Iris pigment epithelial cell (primary cell): ENCODE measurements at places on chromosomes 12 and 14.

GRCh38 chr12:56103066-56103711 lies 1.2 kb upstream of the PA2G4 start:
- no peak for DNase-seq

DNA sequence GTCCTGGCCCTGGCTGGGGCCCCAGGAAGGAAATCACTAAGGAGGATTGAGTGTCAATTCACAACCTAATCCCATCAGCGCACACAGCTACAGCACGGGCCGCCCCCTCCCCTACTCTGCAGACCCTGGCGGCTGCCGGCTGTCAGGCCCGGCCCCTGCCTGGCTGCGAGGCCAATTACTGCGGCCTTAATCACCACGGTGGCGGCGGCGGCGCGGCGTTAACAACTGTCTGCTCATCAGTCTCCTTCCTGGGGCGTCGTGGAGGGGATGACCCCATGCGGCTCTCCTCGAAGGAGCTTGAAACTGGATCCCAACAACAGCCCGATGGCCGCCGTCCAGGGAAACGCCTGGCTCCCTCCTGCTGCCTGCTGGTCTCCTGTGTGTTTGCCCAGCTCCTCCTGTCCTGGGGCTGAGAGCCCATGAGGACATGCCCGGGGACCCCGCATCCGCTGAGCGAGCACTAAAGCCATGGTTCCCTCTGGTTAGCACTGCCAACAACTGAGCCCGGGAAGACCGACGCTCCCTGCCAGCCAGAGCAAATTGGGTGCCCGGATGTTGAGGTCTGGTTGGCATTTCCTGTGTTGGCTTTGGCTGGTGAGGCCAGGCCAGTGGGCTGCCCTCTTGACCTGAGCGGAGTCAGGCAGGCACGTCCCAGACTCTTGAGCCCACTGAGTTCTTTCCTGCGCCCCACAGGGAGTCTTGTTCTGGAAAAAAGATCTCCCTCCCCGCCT lies 21.8 kb upstream of the EIF2B2 start:
- DNase-seq = peak; percentile 71

DNA sequence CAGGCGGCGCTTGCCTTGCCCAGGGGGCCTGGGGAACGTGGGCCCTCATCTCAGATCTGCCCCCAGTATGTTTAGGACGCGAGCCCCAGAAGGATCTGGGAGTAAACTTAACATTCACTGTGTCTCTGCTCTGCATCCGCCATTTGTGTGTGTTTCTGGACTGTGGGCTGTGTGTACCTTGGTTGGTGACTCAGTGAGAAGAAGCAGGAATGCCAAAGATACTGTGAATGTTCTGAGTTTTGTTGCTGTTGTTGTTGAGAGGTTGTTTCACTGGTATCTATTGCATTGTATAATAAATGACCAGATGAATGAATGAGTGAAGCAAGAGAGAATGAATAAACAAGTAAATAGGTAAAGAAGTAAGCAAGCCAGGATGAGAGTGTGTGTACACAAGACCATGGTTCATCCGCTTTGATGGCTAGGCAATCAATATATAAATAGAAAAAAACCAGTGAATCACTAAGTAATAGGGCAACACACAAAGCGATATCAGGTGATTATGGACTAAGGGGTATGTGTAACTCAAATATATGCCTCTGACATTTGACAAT lies 20.5 kb downstream of the MEG3 start:
- peak; percentile 31 for DNase-seq

- peak; percentile 34 for DNase-seq
Observed at GRCh38 chr12:77124767-77125166, 59.4 kb upstream of the E2F7 start.

- peak; percentile 58 for DNase-seq
Observed at GRCh38 chr12:89636052-89636775, 72.4 kb downstream of the ATP2B1 start.

DNA sequence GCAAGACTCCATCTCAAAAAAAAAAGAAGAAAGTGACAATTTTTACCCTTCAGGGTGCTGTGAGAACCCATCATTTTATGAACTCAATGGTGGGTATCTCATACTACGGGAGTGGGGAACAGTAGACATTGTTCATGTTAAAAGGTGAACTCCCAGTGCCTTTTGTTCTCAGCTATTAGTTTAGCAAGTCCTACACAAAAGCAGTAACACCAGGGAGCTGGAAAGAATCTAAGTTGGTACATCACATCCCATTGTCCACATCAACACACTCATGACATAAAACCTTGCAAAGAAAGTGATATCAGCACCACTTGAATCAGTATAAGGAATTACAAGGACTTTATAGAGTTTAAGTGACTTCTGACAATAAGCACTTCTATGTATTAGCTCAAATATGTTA lies 47.4 kb upstream of the ABCC9 start:
- DNase-seq = no peak

GRCh38 chr14:46717211-46717610 lies 65.6 kb upstream of the RPL10L start:
- peak; percentile 0 for DNase-seq

DNA sequence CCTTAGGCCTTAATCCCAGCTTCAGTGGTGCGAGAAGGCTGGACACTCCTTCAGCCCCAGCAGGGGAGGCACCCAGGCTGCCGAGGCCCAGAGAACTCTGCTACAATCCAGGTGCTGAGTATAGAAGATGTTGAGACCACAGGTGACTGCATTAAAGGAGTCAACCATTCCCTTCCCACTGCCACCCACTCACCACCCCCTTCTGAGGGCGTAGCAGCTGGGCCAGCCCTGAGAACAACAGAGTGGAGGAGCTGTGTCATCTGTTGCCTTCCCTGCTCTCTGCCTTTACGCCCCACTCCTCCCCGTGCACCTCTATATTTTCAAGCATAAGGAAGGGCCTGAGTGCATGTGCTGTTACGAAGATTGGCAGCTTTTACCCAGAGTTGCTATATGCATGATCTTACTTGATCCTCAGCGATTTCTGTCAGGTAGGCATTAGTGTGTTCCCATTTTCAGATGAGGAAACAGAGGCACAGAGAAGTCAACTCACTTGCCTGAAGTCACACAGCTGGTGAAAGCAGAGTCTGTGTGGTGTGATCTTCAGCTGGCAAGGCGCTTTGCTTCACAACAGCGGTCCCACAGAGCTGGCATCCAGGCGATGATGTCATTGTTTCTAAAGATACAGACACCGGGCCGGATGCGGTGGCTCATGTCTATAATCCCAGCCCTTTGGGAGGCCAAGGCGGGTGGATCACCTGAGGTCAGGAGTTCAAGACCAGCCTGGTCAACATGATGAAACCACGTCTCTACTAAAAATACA lies 46.7 kb downstream of the RIN3 start:
- no peak for DNase-seq

DNA sequence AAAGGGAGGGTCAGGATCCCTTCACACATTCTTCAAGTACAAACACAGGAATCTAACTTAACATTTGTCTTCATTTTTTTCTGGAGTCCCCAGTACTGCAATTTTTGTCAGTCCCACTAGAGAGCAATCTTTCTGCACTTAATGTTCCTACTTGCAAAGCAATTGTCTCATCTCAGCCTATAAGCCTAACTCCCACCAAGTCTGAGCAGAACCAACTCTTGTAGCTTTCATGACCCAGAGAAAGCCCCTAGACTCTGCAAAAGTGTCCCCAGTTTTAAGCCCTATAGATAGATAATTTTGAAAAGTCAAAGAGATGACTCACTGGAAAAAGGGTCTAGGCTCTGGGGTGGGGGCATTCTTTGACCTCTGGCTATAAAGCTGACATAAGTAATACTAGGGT lies 1.8 kb upstream of the ZBTB39 start:
- peak; percentile 76 for DNase-seq

DNA sequence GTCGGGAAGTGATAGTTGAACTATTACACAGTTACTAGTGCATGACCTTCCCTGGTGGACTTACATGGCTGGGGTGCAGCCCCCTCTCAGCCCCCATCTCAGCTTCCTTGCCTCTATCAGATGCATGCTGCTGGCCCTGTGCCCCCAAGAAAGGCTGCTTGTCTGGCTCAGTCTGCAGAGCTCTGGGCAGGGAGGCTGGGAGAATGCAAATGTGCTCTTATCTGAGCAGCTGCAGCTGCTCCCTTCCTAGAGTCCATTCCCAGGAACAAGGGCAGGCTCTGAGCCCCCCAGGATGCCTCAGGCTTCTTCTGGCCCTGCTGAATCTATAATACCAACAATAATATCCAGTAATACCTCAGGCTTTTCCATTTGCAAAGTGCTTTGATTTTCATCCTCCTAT lies 218.1 kb upstream of the SRRM4 start:
- no peak for DNase-seq

GRCh38 chr14:71011479-71011878 lies 104.2 kb downstream of the PCNX1 start:
- DNase-seq = no peak

GRCh38 chr12:6201213-6201608 lies 1.0 kb downstream of the CD9 start:
- DNase-seq = no peak

DNA sequence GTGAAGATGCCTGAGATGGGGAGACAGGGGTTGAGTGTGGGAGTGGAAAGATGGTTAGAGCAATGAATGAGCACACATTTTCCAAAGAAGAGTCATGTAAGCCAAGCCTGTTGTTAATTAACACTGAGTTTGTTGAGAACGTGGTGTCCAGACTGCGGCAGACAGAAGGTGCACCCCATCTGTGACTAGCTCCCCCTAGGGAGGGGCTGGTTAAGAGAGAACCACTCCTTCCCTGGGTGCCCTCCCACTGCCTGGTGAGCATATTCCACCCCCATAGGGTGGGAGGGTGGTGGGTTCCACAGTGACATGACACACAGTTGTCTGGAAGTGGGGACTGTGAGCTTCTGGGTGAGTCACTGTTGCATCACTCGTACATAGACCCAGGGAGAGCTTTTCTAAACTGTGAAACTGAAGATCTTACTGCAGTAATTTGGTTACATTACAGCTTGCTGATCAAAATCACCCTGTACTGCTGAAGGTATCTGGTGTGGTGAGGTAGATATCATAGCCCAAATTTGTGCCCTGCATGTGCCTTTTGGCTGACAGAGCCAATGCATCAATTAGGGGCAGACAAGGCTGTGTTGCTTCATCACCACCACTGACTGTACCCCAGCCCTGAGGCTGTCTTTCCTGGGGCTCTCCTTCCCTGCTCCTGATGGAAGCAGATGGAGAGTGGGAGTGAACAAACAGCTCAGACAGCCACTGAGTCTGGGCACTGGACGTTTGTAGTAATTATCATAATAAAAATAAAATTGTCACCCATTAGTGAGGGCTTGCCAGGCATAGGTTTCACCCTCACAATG lies 150.9 kb downstream of the EMP1 start:
- peak; percentile 63 for DNase-seq

DNA sequence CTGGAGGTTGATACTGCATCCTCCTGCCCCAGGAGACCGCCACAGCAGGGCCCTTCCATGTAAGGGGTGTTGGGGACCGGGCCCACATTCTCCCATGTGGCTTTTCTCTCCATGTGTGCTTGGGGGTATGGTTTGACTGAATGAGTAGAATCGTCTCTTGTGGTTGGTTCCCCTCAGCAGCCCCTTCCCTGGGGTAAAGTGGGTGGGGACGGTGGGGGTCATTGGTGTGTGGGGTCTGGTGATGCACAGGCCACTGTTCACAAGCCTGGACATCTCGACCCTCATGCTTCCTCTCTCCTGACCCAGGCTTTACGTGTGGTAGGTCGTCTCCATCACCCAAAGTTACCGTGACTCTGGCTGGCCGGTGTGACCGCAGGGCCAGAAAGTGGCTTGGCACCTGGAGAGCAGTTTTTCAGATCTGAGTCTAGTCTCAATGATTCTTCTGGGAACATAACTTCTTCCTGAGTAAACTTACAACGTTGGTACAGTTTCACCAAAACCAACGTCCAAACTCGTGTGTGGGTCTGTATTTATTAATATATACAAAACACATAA lies 17.7 kb downstream of the DCAF4 start:
- DNase-seq = no peak

DNA sequence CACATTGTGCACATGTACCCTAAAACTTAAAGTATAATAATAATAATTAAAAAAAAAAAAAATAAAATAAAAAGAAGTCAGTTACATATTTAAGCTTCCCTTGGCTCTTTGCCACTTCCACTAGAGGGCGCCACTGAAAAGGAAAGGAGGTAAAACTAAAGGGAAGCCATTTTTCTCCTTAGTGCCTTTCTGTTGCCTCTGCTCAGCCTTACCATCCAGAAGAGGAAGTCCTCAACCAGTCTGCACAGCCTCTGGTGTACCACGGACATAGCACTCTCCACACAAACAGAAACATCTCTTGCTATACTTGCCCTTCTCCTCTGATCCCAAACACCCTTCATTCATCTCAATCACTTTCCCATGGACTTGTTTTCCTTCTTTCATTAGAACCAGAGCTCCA lies 169.0 kb upstream of the EEA1 start:
- peak; percentile 50 for DNase-seq

DNA sequence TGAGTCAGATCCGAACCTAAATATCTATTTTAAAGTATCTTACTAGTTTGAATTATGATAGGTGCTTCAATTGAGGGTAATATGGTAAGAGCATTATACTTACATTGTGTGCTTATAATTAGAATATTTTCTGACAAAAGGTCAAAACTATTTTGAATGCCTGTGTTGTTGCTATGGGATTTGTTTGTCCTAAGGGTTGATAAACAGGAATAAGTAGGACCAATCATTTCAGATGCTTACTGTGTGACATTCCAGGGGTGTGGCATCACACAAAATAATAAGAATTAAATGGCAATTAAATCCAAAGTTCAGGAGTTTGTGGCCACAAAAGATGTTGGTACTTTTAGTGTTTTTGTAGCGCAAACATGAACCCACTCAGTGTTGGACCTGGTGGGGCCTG lies 256.2 kb upstream of the DDHD1 start:
- DNase-seq = no peak

DNA sequence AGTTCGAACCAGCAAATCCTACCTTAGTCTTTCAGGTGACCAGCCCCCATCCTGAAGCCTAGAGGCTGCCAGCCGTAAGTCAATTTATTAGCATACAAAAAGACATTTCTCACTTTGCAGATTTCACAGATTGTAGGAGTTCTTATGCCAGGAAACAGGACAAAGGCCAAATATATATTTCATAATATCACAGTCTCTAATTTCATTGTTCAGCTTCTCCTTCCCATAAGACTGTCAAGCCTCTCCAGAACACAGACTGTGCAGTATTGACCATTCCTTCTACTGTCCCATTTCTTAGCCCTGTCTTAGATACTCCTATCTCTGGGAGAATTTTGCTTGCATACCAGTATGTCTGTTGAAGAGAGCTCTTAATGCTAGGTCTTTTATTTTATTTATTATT lies 89.2 kb upstream of the RESF1 start:
- no peak for DNase-seq

- DNase-seq = no peak
Observed at GRCh38 chr12:52195065-52195730, 3.4 kb upstream of the KRT80 start.

- DNase-seq = peak; percentile 18
Observed at GRCh38 chr12:40153432-40153831, 47.6 kb upstream of the SLC2A13 start.

DNA sequence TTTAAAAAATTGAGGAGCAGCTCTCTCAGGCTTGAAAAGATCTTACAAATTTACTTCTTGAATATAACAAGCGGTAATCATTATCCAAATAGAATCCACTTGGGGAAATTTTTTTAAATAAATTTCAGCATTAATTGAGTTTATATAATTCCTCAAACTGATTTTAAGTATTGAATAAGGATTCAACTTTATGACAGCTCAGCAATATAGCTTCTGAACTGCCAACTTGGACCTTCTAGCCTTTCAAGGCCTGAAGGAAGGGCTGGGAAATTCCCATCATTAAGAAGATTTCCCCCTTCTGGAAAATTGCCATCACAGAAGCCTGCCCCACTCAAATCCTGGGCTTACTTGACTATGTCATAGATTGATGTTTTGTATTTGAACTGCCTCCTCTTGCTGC lies 57.5 kb upstream of the GARIN2 start:
- DNase-seq = no peak
